ENCODE measurements at places on chromosomes 2 and 18.

GRCh38 chr2:189791338-189792042, 7.2 kb downstream of the PMS1 start:
- DNase-seq, result no peak

DNA sequence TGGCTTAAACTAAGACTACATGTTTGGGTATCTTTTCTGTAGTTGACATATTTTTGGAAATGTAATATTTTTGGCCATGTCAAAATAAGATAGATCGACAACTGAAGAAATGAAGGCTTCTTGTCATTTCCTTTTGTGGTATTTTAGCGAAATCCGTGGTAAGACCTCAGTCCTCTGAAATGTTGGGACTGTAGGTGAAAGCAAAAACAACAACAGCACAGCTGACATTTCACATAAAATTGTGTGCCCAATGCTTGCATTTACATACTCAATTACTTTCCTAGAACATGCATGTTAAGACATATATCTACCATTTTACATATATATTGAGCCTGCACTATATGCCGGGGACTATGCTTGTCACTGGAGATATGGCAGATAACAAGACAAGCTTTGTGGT, 50.2 kb downstream of the SPP2 start:
- no peak for DNase-seq

- no peak for DNase-seq
Observed at GRCh38 chr2:215532844-215533243, 97.0 kb upstream of the FN1 start.

GRCh38 chr2:3759761-3760160, 56.4 kb downstream of the DCDC2C start:
- DNase-seq, result no peak

All from A673 (cell line).